ENCODE measurements at places on chromosomes 2 and 18. TPM values are rescaled to one million over a fixed set of nuclear protein-coding genes. Genes with fewer than 3 reads are reported as not detected.

Gene COA5
- total RNA-seq: 26.3 TPM

Gene GRP
- not detected for total RNA-seq

- H3K27ac ChIP-seq: no peak overlapping the region
- no peaks in the 10 kb centered on the region for H3K36me3 ChIP-seq
- no peak for DNase-seq
- H3K4me3 ChIP-seq: no peak overlapping the region
- peaks cover 14% of the 10 kb centered on the region for H3K4me1 ChIP-seq
These were observed 7.1 kb upstream of the WNT10A start for GRCh38 chr2:218873359-218874194.

DNA sequence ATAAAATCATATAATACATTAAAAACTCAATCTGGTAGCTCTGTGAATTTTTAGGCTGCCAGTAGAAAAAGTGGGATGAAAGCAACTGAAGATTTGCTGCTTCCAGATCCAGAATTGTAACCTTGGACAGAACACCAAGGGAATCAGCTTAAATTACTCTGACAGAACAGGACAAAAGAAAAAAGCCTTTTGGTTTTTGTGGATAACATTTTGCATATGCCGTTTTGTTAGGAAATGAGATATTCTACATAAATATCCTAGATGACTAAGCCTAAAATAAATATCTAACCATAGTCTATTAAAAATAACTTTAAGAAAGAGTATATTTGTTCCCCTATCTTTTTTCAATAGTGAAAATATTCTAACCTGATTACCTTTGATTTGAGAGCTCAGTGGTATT, 148.7 kb upstream of the DOCK10 start:
- H3K4me3 ChIP-seq: no peak overlapping the region
- no peaks in the 10 kb centered on the region for H3K36me3 ChIP-seq
- H3K27me3 ChIP-seq: peaks cover 2% of the 10 kb centered on the region
- H3K27ac ChIP-seq: no peak overlapping the region
- DNase-seq: no peak
- no peaks in the 10 kb centered on the region for H3K4me1 ChIP-seq

Gene ASB1
- 31.3 TPM for total RNA-seq

GRCh38 chr2:214591366-214591765, 180.5 kb downstream of the VWC2L start:
- DNase-seq: no peak
- H3K27ac ChIP-seq: no peak overlapping the region
- no peaks in the 10 kb centered on the region for H3K27me3 ChIP-seq
- H3K36me3 ChIP-seq: no peaks in the 10 kb centered on the region
- no peaks in the 10 kb centered on the region for H3K4me1 ChIP-seq

Gene LRATD1
- not detected for total RNA-seq

Gene IL1R1
- 1.3 TPM for total RNA-seq

Gene CIB4
- not detected for total RNA-seq

- no peak overlapping the region for H3K27ac ChIP-seq
- DNase-seq: no peak
- H3K4me1 ChIP-seq: no peaks in the 10 kb centered on the region
- peaks cover 9% of the 10 kb centered on the region for H3K27me3 ChIP-seq
These were observed 43.7 kb downstream of the PAX3 start for GRCh38 chr2:222255090-222255489.

Gene PROM2
- total RNA-seq: 0.15 TPM

- no peak overlapping the region for H3K27ac ChIP-seq
- no peaks in the 10 kb centered on the region for H3K36me3 ChIP-seq
- no peak for DNase-seq
- H3K27me3 ChIP-seq: peaks cover 2% of the 10 kb centered on the region
- H3K4me1 ChIP-seq: no peaks in the 10 kb centered on the region
These were observed 116.8 kb upstream of the RAB6C start for GRCh38 chr2:129862668-129863067.

Gene PRKAG3
- total RNA-seq: not detected

DNA sequence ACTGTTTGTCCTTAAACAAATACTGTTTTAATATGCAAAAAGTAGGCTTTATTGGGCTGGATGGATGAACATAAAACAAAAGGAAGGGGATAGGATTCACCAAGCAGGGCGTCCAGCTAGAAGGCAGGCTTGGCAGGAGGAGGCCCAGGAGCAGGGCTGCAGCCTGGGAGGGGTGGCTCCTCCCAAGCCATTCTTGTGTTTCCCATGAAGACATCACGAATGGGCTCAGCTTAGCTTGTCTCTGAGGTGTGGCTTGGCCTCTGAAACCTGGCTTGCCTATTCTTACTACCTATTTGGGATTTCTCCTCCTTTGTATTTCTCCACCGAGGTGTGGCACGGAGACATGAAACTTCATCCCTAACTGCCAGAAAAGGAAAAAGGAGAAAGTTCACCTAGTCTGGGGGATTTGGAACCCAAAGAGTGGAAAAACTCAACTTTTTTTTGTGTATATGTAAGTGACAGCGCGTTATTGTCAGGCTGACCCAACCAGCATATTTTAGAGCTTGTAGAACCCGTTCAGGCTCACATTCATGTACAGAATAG, 481.9 kb upstream of the SPRED2 start:
- no peaks in the 10 kb centered on the region for H3K27me3 ChIP-seq
- no peaks in the 10 kb centered on the region for H3K4me1 ChIP-seq
- H3K4me3 ChIP-seq: no peak overlapping the region
- no peak for DNase-seq

Gene ADD2
- 1.3 TPM for total RNA-seq

DNA sequence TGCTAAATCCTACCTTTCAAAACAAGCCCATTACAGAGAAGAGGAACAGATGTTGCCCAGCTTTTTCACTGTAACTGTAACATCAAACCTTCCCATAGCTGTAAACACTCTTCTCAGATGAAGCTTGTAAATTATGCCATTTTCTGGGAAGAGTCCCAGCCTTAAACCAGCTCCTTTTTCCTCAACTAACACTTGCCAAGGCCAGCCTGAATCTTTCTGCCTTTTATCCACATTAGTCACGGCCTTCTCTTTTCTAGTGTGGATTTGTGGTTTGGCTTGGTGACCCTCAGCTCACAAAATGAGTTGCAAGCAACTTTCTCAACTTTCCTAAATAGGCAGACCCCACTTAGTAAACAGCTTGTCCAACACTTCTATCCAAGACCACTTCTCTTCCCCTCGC, 90.2 kb downstream of the CABLES1 start:
- no peak for DNase-seq
- no peaks in the 10 kb centered on the region for H3K27me3 ChIP-seq
- peaks cover 28% of the 10 kb centered on the region for H3K4me1 ChIP-seq
- peaks cover 16% of the 10 kb centered on the region for H3K36me3 ChIP-seq
- H3K27ac ChIP-seq: no peak overlapping the region

DNA sequence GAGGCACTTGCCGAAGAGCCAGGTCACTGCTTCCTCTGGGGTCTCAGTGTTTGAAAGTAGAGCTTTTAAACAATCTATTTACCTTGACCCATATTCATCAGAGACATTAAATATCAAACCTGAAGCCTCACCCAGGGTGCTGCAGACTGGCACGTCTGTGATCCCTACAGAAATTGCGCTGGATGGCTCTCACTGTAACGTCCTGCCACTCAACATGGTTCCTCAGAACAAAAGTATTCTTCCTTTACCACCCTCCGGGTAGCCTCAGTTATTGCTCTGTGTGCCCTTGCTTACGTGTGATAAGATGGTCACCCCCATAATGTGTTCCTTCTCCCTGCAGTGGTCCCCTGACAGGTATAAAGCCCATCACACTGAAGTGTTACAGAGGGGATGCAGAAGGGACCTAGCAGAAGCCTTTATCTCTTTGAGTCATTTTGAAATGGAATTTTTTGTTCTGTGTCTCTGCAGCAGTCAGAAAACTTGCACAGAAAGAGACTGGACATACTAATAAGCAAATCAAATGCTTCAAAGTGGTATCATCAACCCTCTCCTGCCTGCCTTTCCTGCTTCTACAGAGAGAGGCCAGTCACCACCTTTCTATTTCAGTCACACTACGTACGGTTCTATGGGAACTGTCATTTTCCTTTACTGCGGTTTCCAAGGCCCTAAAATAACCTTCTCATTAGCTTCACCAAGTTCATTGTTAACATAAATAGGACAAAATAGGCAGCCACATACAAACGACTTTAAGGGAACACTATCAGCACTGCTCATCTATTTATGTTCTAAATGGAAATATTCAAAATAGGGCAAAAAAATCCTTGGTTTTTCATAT, 86.8 kb downstream of the METTL8 start:
- no peak overlapping the region for H3K27ac ChIP-seq
- no peaks in the 10 kb centered on the region for H3K27me3 ChIP-seq
- no peak for DNase-seq
- H3K36me3 ChIP-seq: no peaks in the 10 kb centered on the region

- no peak for DNase-seq
- no peaks in the 10 kb centered on the region for H3K27me3 ChIP-seq
- no peak overlapping the region for H3K4me3 ChIP-seq
- H3K27ac ChIP-seq: no peak overlapping the region
- H3K36me3 ChIP-seq: peaks cover 2% of the 10 kb centered on the region
These were observed 187.3 kb downstream of the FAM210A start for GRCh38 chr18:13539050-13539449.

Gene SEPTIN10
- total RNA-seq: 3.8 TPM

DNA sequence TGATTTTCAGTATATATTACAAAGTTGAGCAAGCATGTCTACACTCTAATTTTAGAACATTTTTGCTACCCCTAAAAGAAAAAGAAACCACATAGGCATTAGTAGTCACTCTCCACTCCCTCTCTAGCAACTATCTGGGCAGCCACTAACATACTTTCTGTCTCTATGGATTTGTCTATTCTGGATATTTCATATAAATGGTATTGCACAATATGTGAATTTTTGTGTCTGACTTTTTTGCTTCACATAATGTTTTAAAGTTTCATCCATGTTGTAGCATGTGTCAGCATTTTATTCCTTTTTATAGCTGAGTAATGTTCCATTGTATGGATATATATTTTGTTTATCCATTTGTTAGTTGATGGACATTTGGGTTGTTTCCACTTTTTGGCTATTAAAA, 232.5 kb upstream of the CTAGE1 start:
- H3K27ac ChIP-seq: no peak overlapping the region
- no peaks in the 10 kb centered on the region for H3K27me3 ChIP-seq
- no peaks in the 10 kb centered on the region for H3K36me3 ChIP-seq

DNA sequence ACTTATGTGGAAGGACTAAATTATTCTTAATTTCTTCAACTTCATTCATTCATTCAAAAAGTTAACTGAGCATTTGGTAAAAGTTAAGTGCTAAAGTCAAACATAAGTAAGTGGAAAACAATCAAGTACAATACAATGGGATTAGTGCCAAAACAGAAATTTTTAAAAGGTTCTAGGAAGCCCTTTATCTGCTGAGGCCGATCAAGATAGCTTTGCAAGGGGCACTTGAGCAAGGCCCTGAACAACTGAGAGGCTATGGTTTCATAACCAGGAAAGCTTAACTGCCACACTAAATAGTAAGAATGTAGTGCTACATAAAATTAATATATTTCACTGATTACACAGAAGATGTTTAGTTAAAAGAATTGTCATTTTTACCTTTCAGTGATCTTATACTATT, 76.5 kb downstream of the NOL10 start:
- H3K27ac ChIP-seq: no peak overlapping the region
- no peak for DNase-seq
- no peaks in the 10 kb centered on the region for H3K4me1 ChIP-seq

Gene G6PC2
- not detected for total RNA-seq

GRCh38 chr18:79434607-79435401, 39.1 kb downstream of the NFATC1 start:
- peaks cover 15% of the 10 kb centered on the region for H3K4me1 ChIP-seq
- no peak for DNase-seq
- H3K27ac ChIP-seq: no peak overlapping the region
- no peak overlapping the region for H3K4me3 ChIP-seq

DNA sequence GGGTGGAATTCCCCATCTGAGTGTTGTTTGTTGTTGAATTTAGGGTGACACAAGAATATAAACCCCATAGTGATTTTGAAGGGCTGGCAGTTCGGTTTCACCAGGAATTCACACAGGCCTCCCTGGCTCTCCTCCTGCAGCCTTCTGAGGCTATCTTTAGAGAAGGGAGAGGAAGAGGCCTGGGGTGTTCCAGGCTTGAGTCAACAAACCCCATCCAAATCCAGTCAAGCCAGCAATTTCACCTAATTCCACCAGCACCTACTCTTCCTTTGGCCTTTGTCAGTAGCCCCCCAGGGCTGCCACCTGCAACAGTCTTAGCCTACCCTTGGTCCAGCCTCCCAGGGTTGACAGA, 32.0 kb downstream of the MARCHF4 start:
- no peak overlapping the region for H3K27ac ChIP-seq
- no peaks in the 10 kb centered on the region for H3K36me3 ChIP-seq
- DNase-seq: no peak
- H3K4me1 ChIP-seq: no peaks in the 10 kb centered on the region
- H3K4me3 ChIP-seq: no peak overlapping the region
- H3K27me3 ChIP-seq: peaks cover 3% of the 10 kb centered on the region

DNA sequence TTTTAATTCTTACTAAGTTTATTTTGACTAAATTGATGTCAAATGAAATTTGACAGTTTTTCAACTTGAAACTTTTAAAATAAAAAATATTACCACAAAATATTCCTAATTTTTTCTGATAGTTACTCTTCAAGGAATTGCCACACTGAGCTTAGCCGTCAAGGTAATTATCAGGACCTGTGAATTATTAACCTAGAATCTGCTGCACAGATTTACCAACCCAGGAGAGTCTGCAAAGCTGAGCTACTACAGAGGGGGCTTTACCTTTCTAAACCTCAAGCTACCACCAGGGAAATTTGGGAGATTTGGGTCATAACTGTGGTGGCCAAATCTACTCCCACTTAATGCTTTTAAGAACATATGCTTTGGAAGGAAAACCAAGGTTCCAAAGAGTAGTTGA, 324.6 kb downstream of the CCDC178 start:
- H3K27ac ChIP-seq: no peak overlapping the region
- DNase-seq: no peak
- H3K36me3 ChIP-seq: no peaks in the 10 kb centered on the region
- no peak overlapping the region for H3K4me3 ChIP-seq

DNA sequence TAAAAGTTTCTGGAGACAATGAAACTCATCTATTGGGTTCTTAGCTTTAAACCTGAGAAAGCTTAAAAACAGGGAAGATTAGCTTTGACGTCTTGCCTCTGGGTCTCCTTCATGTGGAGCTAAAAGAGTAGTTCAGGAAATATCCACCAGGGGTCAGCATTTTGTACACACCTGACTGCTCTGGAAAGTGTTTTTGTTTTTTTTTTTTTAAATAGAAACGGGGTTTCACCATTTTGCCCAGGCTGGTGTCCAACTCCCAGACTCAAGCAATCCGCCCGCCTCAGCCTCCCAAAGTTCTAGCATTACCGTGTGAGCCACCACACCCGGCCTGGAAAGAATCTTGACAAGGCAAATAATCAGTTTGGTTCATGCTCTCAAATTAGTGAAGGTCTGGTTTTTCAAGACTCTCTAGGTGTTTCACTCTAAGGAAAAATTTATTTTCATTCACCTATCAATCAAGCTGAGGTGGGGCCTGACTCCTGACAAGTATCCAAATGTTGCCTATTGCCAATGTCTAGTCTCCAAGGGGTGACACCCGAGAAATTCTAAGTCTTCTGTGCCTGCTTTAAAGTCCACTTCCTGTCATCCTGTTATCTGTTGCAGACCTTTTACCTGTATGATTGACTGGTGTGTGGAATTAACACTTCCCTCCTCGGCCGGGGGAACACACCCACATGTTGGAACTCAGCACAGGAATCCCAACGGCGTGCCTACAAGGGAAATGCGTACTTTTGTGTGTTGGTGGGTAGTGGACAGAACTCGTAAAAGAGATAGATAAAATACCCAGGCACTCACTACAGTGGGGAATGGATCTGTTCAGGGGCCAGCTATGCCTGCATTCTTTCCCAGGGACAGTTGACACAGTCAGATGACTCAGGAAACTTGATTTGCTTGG, 11.3 kb downstream of the IL1RN start:
- peaks cover 30% of the 10 kb centered on the region for H3K4me1 ChIP-seq
- peak overlapping the region; percentile 25 for H3K4me3 ChIP-seq
- no peak overlapping the region for H3K27ac ChIP-seq
- DNase-seq: peak; percentile 52
- no peaks in the 10 kb centered on the region for H3K36me3 ChIP-seq

Gene REG3A
- not detected for total RNA-seq

Gene ST8SIA3
- not detected for total RNA-seq

Gene DCDC2C
- not detected for total RNA-seq

Data from activated CD4-positive, alpha-beta memory T cell treated with anti-CD3 and anti-CD28 coated beads, Interleukin-2, amount 10 ng/mL, durations not matched to agents 7 days and 5 days (primary cell).